ENCODE measurements at places on chromosomes 13 and 19.

DNA sequence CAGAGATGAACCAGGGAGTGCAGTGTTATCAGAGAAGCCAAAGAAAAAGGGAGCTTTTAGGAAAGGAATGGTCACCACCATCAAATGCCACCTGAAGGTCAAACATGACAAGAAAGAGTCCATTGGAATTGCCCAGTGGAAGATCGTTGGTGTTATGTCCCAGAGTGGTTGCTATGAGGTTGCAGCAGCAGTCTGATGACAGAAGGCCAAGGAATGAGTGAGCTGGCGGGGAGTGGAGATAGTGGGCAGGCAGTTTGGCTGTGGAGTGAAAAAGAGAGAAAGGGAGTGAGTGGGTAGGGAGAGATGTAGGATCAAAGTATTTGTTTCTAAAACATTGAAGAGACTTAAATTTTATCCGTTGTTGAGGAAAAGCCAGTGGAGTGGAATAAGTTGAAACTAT lies 117.4 kb upstream of the WASF3 start:
- DNase-seq: no peak

DNA sequence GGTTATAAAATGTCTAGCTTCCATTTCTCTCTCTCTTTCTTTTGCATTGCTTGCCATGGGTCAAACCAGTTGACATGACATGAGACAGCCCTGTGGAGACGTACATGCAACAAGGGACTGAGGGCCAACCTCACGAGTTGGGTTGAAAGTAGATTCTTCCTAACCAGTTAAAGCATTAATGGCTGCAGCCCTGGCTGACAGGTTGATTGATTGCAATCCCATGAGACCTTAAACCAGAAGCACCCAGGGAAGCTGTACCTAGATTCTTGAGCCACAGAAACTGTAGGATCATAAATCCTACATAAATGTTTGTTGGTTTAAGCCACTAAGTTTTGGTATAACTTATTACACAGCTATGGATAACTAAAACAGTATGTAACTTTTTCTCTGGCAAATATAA lies 373.8 kb downstream of the DACH1 start:
- DNase-seq: no peak

DNA sequence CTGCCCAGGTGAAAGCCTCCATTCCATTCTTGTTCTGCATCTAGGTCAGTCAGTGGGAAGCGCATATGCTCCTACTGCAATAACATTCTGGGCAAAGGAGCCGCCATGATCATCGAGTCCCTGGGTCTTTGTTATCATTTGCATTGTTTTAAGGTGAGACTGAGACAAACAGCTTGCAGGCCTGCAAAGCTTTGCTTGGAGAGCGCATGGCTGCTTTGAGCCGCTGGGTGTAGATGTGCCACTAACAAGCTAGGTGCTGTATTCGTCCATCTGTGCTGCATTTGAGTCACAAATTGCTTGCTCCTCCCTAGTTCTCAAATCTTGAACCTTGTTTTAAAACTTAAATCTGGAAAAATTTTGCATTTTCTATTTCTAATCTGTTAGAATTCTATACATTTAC lies 219.1 kb downstream of the LMO7 start:
- DNase-seq: no peak

GRCh38 chr19:3039641-3040077 lies 10.6 kb upstream of the TLE2 start:
- no peak for DNase-seq

DNA sequence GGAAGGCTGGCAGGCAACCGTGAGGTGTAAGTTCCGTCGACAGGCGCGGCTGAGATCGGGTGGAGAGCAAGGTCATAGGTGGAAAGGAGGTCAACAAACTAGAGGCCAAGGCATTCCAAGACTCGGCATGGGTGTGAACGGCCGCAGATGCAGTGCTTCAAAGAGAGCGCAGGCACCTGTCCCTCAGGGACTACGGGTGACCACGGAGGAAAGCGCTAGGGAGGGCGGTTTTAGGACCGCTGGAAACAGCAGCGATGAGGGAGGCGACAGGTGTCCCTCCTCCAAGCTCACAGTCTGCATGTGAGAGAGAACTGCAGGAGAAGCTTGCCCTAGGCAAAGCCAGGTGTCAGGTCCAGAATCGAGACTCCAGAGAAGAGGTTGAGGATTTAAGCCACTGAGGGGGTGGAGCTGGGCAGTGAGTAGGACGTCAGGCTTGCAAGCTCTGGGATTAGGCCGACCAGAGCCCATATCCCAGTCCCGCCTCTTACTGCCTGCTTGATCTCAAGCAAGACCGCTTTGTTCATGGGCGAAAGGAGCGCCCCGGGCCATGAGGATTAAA lies 1.6 kb upstream of the MLNR start:
- DNase-seq: no peak

- no peak for DNase-seq
Measured at GRCh38 chr19:28715157-28715556, 497.8 kb downstream of the UQCRFS1 start.

- no peak for DNase-seq
Measured at GRCh38 chr13:107835339-107836018, 379.9 kb downstream of the LIG4 start.

DNA sequence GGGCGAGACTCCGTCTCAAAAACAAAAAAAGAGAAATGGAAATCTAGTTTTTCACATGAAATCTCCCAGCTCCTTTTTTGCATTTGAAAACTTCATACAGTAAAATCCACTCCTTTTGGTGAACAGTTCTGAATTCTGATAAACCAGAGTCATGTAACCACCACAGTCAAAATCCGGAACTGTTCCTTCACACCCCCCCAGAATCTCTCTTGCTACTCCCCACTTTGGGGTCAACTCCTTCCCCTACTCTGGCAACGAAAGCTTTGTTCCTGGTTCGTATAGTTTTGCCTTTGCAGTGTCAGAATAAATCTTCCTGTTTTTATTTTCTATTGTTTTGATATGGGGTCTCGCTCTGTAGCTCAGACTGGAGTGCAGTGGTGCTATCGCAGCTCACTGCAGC lies 23.7 kb downstream of the RCN3 start:
- no peak for DNase-seq

DNA sequence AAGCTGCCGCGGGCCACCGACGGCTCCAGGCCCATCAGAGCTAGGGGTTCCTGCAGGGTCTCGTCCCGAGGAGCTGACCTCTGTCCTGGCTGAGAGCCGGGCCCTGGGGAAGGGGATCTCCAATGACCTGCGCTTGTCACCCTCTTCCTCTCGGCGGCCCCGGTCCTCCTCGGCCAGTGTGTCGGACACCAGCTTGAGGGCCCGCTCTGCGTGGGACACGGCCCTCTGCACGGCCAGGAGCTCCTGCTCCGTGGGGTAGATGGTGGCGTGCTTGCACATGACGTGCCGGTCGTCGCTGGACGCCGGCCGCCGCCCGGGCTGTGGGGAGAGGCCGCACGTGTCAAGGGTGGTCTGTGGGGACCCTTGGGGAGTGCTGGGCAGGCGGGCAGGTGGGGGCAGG lies 32.7 kb upstream of the MATK start:
- no peak for DNase-seq

GRCh38 chr13:32025730-32026129 lies 5.8 kb upstream of the FRY start:
- DNase-seq: no peak

- no peak for DNase-seq
Measured at GRCh38 chr19:13260883-13261653, 110.9 kb downstream of the IER2 start.

DNA sequence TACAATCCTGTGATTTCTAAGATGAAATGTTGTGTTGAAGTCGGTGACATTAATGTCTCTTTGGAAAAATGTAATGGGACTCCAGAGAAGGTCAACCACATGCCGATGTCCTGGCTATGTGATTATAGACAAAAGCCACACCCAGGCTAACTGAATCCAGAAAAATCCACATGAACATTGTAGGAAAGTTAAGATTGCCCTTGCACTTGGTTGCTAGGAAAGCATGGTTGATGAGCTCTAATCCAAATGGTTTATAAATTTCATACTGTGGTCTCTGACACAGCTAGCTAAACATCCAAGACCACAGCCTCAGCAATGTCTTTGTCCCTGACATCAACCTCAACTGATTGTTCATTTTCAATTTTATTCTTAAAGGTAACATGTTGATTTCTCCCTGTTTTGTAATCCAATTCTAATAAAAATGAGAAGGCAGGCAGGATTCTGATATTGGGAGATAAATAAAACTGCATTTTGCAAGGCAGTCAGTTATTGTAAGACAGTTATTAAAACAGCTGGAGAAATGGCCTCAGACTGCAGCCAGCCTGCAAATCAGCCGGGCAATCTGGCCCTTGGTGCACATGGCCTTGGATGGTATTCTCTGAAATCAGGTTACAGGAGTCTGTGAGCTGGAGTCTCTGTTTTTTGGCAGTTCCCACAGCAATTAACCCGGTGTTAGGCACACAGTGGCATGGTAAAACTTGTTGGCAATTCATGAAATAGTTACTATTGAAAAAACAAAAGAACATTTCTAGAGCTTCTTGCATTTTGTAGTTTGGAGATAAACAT lies 93.9 kb downstream of the STARD13 start:
- DNase-seq: no peak

DNA sequence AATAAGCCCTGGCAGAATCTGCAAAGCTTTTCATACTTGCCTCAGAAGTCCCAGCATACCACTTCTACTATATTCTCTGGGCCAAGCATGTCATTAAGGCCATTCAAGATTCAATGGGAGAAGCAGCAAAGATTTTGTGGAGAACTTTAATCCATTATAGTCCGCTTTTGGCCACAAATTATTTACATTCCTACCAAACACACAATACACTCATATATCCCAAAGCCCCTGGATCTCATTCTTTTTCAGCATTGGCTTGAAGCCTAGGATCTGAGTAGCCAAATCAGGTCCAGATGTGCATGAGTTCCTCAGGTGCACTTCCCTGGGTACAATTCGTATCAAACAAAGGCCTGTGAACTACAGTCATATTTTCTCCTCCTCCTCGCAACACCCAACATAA lies 203.4 kb downstream of the NDFIP2 start:
- no peak for DNase-seq

DNA sequence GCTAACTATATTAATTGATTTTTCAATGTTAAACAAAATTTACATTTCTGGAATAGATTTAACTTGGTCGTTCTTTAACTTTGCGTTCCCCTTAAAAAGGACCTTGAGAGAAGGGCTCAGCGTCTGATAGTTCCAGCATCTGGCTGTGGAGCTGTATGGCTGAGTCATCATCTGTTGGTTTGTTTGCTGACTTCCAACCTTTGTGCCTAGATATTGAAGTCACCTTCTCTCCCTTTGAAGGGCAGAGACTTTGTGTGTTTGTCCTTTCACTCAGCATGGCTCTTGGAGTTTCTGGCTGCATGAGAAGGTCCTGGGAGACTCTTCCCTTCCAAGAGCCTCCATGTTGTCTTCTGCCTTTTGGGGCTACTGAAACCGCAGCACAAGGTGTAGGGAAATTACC lies 16.6 kb upstream of the IRS2 start:
- DNase-seq: no peak

GRCh38 chr19:19347401-19348110 lies 26.9 kb downstream of the MAU2 start:
- DNase-seq: no peak

DNA sequence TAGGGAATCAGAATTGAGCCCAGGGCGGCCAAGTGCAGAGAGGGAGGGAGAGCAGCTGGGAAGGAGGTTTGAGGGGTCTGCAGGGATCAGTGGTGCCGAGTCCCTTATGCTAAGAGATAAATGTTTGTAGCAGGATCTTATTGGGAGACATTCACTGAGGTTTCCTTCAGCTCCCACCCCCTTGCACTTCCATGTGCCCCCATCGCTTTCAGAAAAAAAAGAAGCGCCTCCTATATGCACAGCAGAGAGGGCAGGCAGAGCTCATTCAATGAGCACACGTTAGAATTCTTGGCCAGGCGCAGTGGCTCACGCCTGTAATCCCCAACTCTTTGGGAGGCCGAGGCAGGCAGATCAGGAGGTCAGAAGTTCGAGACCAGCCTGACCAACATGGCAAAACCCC lies 28.0 kb downstream of the CYP4F2 start:
- no peak for DNase-seq

DNA sequence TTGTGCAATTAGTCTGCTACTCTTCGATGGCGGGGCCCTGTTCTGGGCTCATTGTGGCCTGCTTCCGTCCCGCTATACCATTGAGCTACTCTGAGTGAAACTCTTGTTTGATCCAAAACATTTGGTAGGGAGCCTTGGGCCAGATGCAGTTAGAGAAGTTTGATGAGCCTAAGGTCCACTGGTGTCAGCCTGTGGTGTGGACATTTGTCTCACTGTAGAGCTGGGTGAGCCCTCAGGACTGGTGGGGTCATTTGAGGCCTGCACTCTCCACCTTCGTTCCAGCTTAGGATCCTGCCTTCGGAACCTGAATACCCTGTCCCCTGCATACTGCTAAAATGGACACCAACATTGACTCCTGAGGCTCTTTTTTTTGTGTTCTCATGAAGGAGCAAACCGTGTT lies 6.9 kb downstream of the UBAC2 start:
- DNase-seq: no peak

- no peak for DNase-seq
Measured at GRCh38 chr13:33583398-33583797, 234.6 kb upstream of the RFC3 start.

DNA sequence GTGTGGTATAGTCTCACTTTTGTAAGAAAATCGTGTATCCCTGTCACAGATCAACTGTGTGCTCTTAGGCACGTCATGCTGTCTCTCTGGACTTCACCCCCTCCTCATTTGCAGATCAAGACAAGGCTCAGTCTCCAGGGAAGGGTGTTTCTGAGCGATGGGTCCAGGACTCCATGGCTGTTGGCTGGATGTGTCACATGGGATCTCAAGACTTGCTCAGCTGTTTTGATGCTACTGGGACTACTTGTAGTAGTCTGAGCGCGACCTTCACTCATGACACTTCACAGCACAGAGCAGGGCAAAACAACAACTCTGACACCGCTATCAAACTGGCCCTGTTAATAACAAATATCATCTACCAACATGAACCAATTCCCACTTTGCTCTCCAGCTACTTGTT lies 36.2 kb downstream of the SMAD9 start:
- no peak for DNase-seq

DNA sequence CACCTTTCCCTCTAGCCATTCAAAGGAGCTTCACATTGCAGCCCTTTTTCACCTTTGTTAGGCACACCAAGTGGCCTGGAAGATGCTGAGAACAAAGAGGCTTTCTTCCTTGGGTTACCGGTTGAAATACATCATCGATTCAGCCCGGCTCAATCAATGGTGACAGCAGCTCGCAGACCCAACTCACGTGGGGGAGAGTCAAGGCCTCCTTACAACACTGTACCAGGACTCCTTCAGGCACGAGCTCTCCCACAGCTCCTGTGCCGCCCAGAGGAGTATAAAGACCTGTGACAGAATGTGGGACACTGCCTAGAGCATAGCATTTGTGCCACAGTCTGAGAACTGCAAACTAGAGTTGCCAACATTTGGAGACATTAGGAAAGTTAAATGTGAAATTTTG lies 3.9 kb upstream of the LRRC63 start:
- DNase-seq: no peak

DNA sequence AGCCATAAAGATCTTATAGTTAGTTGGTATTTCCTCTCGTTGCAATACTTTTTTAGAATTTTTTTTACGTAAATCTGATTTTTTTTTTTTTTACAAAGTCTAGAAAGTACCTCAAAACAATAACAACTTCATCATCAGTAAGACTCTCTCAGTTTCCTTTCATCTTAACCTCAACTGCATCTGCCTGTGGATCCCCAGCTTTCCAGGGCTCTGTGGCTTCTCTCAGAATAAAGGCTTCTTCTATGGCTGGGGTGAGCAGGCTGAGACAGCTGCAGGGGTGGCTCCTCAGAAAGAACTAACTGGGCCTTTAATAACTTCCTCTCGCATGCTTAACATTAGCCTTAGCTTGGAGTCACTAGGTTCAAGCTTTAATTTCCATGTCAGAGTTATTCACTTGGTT lies 4.2 kb downstream of the ZNF506 start:
- no peak for DNase-seq

Measured in left ventricle myocardium inferior (tissue), 1 donor.